ENCODE measurements at places on chromosomes 11 and 22.

GRCh38 chr22:39039306-39040126, 1.1 kb upstream of the APOBEC3F start:
- DNase-seq = no peak

- no peak for DNase-seq
Observed at GRCh38 chr22:43004362-43005035, 10.4 kb downstream of the PACSIN2 start.

DNA sequence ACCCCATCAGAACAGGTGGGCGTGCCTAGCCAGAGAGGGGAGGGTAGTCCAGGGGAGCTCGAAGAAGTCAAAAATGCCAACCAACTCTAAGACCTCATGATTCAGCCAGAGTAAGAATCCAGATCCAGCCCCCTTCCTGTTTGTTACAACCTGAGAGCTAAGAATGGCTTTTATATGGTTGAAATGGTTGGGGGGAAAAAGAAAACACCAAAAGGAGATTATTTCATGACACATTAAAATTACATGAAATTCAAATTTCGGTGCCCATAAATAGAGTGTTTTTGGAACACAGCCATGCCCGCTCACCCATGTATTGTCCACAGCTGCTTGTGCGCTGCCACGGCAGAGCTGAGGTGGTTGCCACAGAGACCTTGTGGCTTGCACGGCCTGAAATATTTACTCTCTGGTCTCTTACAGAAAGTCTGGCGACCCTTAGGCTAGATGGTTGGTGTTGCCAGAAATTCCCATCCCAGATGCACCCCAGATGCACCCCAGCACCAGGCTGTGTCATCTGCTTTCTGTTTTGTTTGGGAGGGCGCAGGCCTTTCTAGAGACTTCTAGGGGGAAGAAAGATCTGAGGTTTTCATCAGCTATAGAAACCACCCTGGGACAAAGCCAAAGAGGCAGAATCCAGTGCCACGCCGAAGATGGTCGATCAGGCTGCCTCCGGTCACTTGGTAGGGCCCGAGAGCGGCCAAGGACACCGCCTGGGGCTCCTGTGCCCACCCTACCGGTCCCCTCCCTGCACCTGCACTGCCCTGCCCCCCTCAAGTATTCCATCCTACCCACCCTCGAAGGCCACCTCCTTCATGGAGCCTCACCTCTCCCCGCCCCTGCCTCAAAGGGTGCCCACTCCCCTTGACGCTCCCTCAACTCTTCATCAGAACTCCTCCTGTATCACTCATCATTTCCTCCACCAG, 80.2 kb downstream of the DSCAML1 start:
- no peak for DNase-seq

DNA sequence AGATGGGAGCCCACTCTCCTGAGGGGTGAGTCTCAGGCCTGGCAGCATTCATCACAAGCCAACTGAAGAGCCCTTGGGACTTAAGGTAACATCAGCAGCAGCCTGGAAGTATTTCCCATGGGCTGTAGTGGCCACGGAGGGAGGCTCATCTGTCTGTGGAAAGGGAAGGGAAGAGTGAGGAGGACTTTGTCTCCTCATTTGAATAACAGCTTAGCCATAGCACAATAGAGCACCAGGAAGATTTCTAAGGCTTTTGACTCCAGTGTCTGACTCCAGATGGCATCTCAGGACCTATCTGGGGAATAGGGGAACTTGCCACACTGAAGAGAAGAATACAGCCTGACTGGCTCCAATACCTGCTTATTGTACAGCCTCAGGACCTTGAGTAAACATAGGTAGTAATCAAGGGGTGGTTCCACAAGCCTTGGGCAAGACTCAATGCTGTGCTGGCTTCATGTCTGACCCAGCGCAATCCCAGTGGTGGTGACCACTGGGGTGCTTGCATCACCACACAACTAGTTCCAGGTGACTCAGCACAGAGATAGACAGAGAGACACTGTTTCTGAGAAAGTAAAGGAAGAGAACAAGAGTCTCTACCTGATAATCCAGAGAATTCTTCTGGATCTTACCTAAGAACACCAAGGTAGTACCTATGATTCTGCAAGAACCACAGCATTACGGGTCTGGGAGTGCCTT, 510.5 kb upstream of the CCDC179 start:
- no peak for DNase-seq
